ENCODE measurements at places on chromosomes 3 and 15.

- DNase-seq, result no peak
Measured at GRCh38 chr15:49741712-49742111, 120.9 kb downstream of the DTWD1 start.

DNA sequence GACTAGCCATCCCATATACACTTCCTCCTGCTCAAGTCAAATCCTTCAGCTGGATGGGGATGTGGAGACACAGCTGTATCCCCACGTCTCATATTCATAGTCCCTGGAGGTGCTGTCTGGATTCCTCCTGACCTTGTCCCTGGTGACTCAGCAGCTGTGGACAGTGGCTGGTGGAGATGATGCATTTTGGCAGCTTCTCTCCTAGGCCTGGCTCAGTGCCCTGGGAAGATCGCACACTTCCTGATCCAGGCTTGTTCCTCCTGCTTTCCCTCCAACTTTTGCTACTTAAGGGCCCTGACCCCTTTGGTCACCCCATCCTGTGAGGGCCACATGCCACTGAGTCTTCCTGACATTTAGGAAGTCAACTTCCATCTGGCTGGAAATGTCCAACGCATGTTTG, 44.4 kb downstream of the ADAMTSL3 start:
- no peak for DNase-seq

DNA sequence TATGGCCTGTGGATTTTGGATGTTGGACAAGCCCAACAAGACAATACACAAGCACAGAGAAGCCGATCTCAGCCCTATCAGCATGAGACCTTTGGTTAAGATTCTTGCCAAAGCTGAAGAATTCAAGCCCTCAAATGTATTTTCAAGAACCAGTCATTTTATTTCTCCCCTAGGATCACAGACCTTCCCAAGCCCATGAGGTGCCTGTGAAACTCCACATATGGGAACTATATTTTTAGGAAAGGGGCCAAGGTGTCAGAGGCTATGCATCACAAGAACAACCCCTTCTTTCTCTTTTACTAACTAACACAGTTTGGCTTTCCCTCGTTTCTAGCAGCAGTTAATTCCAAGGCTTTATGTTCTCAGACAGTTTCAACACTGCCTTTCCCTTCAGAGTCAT, 364.5 kb downstream of the MAGI1 start:
- DNase-seq, result no peak

GRCh38 chr3:133113526-133113925, 75.3 kb downstream of the TMEM108 start:
- DNase-seq, result no peak

DNA sequence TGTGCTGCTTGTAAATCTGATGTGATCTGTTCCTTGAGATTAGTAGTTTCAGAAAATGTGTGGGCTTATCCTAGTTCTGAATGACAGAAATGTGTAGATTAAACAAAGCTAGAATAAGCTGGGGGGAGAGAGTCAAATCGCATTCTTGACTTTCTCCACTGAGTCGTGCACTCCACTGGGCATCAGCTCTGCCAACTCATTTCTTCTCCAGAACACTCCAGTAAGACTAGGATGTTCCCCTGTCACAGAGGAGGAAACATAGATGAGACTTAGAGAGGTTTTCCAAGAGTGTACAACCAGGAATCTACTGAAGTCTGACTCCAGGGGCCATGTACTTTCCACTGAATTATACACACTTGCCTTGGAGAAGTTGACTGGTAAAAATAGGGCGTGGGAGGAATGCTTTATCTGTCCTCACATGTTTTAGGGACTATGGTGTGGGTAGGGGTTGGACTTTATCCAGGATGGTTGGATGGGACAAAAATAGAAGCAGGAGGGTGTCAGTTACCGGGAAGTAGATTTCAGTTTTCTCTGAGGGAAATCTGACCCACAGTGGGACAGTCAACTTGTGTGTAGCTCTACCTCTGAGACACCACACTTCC, 298.2 kb downstream of the UBE2E2 start:
- no peak for DNase-seq

- DNase-seq, result peak; percentile 69
Measured at GRCh38 chr15:90002428-90002844, 1.3 kb downstream of the ZNF710 start.

DNA sequence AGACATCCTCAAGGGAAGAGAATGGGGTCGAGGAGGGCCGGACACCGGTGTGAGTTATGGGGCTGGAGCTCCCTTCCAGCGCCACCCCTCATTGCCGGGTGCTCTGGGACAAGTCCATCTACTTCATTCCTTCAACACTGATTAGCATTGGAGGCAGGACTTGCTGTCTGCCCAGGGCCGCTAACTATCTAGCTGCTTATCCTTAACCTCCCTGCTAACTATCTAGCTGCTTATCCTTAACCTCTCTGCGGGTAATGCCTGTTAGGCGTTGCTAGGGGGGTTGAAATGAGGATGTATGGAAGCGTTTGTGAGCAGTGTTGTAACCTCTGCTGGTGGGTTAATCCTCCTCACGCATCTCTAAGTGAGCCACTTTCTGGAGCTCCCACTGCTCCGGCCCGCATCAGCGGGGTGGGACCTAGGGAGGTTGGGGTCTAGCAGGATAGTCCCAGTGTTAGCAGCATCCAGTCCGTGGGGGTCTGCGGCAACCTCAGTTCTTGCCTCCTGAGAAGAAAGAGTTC, 10.9 kb upstream of the CHAC1 start:
- no peak for DNase-seq

GRCh38 chr3:184687363-184688015, 24.4 kb downstream of the MAGEF1 start:
- peak; percentile 87 for DNase-seq

DNA sequence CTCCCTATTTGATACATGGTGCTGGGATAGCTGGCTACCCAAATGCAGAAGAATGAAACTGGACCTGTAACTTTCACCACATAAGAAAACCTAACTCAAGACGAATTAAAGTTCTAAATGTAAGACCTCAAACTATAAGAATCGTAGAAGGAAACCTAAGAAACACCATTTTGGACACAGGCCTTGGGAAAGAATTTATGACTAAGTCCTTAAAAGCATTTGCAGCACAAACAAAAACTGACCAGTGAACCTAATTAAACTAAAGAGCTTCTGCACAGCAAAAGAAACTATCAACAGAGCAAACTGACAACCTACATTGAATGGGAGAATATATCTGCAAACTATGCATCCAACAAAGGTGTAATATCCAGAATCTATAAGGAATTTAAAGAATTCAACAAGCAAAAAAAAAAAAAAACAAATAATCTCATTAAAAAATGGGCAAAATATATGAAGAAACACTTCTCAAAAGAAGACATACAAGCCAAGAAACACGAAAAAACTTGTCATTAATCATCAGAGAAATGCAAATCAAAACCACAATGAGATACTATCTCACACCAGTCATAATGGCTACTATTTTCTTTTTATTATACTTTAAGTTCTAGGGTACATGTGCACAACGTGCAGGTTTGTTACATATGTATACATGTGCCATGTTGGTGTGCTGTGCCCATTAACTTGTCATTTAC, 37.0 kb downstream of the HDGFL3 start:
- no peak for DNase-seq

- DNase-seq, result no peak
Measured at GRCh38 chr15:38818157-38818790, 253.7 kb upstream of the RASGRP1 start.

DNA sequence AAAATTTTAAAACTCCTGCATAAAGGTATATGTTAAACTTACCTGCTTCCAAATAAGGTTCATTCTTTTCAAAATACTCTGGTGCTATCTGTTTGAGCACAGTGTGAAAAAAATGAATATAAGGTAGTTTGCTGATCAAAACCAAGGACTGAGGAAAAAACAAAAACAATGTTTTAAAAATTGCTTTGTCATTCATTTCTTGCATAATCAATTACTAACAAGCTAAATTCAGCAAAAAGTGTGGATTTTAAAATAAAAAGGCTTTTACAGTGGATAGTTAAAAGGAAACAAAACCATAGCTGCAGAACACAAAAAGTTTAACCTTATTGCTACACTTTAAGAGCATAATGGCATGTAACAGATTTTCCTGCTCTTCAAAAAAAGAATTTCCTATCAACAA, 31.5 kb downstream of the DENND6A start:
- no peak for DNase-seq

GRCh38 chr15:45130291-45131000, 652 bp downstream of the DUOX1 start:
- no peak for DNase-seq

- DNase-seq, result no peak
Measured at GRCh38 chr3:127848131-127849129, 26.1 kb upstream of the MGLL start.

DNA sequence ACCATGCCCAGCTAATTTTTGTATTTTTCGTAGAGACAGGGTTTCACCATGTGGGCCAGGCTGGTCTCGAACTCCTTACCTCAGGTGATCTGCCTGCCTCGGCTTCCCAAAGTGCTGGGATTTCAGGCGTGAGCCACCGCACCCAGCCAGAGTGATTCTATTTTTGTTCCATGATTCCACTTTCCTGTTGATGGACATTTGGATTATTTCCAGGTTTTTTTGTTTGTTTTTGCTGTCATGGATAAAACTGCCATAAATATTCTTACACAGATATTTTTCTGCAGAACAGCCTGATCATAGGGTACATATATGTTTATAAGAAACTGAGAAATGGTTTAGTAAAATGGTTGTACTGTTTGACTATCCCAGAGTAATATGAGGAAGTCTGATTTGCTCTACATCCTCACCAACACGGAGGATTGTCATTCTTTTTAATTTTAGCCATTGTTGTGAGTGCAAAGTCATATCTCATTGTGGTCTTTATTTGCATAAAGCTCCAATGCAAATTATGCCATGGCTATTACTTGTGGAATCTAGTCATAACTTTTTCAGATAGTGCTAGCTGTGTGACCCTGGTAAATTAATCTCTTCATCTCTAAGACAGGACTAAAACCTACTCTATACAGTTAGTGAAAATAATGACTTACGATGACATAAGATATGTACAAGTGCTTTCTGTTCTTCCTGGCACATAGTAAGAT, 42.7 kb downstream of the MAP6D1 start:
- DNase-seq, result no peak

GRCh38 chr3:117557464-117558090, 848.0 kb downstream of the TUSC7 start:
- no peak for DNase-seq

- DNase-seq, result no peak
Measured at GRCh38 chr3:141735770-141736465, 2.2 kb upstream of the RNF7 start.

GRCh38 chr3:86914670-86915069, 76.3 kb downstream of the VGLL3 start:
- DNase-seq, result no peak

- no peak for DNase-seq
Measured at GRCh38 chr3:169429328-169429727, 234.2 kb downstream of the MECOM start.

DNA sequence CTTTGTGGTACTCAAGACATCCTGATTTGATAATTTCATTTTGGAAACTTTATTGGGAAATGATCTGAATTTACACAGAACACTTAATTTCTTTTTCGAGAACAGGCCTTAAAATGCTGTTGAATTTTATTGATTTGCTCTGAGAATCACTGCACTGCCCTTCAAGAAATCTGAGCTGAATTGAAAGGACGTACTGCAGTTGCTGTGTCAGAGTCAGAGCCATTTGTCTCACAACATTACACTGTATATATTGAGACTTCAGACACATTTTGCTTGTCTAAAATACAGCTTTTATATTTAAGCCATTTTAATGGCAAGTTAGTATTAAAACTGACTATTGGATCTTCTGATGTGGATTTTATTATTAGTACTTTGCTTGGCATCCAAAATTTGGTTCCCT, 504.1 kb downstream of the NLGN1 start:
- DNase-seq, result no peak

GRCh38 chr3:163043074-163043473, 1546.5 kb downstream of the OTOL1 start:
- DNase-seq, result no peak

GRCh38 chr3:120170223-120170622, 76.0 kb upstream of the GSK3B start:
- no peak for DNase-seq

DNA sequence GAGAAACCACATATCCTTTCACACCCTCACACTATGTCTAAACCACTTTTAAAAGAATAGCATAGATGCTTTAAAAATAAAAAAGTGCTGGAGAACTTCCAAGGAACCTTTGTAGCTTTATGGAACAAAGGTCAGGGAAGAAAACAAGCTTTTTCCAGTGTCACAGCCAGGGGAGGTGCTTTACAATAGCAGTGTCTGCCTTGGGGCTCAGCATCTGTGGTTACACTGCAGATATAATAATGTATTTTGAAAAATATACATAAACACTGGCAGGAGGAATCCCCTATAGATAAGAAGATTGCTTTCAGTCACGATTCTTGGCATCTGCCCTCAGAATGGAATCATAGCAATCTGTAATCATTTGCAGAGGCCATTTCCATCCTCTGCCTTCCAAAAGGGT, 362.4 kb upstream of the LRRC3B start:
- peak; percentile 43 for DNase-seq

DNA sequence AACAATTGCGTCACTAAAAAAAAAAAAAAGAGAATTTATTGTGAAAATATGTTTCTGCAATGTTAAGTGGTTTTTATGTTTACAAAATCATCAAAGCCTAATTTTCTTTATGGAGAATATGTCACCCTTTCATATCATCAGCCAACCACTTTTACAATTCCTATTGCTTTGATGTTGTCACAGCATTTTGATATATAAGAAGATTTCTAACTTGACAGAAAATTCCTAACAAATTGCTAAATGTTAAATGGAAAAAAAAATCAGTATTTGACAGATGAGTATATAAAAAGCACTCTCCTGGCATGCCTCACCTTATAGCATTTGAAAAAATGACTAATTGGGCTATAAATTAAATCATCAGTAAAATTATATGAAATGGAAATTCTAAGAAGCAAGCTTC, 1457.3 kb upstream of the ALCAM start:
- DNase-seq, result no peak

DNA sequence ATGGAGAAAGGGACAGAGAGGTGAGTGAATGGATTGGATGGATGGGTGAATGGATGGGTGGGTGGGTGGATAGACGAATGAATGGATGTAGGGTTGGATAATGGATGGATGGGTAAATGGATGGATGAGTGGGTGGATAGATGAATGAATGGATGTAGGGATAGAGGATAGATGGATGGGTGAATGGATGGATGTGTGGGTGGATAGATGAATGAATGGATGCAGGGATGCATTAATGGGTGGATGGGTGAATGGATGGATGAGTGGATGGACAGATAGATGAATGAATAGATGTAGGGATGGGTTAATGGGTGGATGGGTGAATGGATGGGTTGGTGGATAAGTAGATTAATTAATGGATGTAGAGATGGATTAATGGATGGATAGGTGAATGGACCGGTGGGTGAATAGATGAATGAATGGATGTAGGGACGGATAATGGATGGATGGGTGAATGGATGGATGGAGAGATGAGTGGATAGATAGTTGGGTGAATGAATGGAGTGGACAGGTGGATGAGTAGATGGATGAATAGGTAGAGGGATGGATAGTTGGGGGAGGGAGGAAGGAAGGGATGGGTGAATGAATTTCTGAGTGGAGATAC, 28.6 kb downstream of the CACNA2D3 start:
- DNase-seq, result no peak

Data from right forelimb (tissue), 1 donor.